Occipital lobe (tissue), 3 donors: ENCODE measurements at places on chromosomes 12 and 14. TPM values are rescaled to one million over a fixed set of nuclear protein-coding genes. Genes with fewer than 3 reads are reported as not detected.

DNA sequence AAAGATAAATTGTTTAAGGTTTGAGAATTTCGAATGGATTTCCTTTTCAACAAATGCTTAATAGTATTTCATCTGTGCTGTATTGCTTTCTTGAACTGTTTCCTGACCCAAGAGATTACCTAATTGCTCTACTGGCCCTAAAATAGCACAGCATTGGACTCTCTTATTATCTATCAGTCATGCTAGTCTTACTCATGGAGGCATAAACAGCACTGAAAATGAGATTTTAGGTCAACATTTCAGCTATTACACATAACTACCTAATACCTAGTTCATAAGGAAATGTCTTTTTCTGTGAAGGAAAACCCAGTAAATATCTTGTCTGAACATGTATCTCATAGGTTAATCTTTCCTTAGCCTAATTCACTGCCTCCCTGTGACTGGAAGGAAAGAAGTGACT lies 4.3 kb upstream of the ABCD2 start:
- DNase-seq, result no peak

DNA sequence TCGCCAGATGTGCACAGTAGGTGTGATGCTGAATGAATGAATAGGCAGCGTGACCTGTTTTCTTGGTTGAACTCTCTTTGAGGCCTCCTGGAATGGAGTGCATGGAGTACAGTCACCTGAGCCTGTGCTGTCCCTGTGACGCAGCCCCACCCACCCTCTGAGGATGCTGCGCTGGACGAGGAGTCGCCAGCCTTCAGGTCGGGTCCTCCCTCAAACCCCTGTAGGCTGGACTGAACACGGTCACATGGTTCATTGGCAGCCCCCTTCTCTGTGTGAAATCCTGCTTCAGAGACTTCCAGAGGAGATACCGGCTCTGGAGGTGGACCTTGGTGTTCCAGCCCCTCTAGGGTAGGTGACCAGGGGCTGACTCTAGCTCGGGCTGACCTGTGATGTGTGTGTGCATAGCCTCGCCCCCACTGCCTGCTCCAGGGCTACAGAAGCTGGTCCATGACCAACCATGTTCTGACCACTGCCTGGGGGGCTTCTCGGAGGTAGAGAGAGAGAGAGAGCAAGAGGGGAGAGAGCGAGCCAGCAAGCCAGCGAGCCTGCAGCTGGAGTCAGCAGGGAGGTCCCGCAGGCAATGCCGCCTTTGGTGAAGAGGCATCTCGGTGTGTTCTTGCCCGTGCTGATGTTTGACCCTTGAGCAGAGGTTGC lies 158.0 kb upstream of the RTL1 start:
- DNase-seq, result no peak

DNA sequence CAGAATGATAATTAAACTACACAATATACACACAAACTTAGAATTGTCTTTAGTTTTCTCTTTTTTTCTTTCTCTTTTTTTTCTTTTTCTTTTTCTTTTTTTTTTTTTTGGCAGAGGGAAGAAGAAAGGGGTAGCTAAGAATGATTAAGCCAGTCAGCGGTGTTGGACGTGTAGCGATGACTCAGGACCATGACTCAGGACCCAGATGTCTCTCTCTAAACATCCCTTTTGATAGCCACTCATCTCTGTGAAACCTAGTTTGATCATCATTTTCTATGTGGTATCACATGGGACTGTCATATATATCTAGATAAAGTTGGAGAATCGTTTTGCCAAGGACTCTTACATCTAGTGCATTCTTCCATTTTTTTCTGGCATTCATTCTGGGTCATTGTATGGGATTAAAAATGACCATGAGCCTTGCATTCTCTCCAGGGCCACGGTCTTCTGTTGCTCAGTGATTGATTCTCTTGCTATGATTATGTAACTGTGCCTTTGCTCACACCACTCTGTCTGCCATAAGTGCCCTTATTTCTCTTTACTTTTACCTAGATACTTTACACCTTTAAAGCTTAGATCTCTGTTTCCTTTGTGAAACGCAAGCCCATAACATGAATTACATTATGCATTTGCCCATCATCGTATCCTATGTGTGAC lies 26.6 kb upstream of the NRXN3 start:
- no peak for DNase-seq

- DNase-seq, result no peak
Measured at GRCh38 chr12:53219292-53219955, 12.4 kb upstream of the ITGB7 start.

GRCh38 chr14:44736326-44736725 lies 225.4 kb downstream of the KLHL28 start:
- DNase-seq, result no peak

GRCh38 chr12:8035440-8036010 lies 3.0 kb downstream of the FOXJ2 start:
- no peak for DNase-seq

DNA sequence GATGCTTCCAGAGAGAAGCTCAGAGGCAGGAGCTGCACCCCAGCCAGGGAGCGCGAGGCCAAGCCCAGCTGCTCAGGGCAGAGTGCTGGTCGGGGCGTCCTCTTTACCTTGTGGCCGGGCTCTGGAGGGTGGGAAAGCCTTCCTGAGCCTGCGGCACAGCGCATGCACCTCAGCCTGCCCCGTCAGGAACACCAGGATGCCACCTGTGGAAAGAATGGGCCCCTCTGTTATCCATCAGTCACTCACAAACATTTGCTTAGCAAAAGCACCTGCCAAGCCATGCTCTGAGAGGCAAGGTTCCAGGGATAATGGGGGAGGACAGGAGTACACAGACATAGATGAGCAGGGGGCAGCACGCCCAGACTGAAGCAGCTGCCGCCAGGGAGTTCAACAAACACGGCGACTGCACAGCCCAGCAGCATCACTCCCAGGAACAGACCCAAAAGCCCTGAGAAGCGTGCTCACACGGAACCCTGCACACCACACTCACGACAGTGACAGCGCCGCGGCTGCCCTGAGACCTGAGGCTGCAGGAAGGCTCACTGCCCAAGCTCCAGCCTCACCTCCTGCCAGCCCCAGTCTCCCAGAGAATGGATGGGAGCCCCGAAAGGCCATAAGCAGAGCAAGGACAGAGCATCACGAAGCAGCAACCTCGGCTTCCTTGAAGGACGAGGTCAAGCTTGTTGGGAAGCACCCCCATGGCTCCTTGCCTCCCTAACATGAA lies 21.8 kb downstream of the DHX37 start:
- no peak for DNase-seq

DNA sequence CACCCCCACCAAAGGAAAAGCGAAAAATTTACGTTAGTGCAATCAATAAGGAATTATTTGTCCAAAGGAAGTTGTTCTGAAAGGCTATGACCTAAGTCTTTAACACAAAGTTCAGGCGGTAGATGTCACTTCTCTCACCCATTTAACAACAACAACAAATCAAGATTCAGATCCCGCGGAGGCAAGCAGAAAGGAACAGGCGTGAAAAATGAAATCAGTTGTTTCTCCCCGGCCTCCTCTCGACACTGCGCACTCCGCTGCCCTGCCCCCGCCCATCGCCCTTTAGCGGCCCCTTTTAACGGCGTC lies 1.4 kb downstream of the DENND5B start:
- no peak for DNase-seq

DNA sequence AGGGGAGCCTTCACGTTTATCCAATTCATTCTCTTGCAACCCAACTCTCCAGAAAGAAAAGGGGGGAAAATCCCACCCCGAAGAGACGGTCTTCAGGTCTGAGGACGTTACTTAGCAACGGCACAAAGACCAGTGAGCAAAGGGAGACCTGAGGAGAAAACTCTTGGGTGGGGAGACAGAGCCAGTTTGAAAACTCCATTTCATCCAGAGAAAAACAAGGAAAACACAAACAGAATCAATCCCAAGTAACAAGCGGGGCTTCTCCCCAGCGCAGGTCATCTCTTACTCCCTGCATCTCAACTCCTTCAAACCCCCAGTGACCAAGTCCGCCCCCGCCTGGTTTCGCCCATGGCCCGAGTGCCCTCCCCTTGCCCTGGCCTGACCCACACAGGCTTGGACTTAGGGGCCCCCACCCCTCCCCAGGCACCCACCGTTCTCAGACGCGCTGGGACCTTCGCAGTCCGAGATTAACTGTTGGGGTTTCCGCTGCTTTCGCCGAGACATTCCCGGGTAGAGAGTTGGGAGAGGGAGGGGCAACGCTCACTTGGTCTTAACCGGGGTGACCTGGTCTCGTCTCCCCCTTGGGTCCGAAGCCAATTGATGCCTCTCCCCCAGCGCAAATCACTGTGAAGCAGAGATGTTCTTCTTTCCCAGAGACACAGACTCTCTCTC lies 10.4 kb upstream of the SALL2 start:
- no peak for DNase-seq

- no peak for DNase-seq
Measured at GRCh38 chr12:111155020-111155419, 213.9 kb downstream of the PHETA1 start.

- DNase-seq, result no peak
Measured at GRCh38 chr12:92511786-92512185, 191.0 kb upstream of the PLEKHG7 start.

- no peak for DNase-seq
Measured at GRCh38 chr14:75224561-75224960, 48.1 kb upstream of the TMED10 start.

DNA sequence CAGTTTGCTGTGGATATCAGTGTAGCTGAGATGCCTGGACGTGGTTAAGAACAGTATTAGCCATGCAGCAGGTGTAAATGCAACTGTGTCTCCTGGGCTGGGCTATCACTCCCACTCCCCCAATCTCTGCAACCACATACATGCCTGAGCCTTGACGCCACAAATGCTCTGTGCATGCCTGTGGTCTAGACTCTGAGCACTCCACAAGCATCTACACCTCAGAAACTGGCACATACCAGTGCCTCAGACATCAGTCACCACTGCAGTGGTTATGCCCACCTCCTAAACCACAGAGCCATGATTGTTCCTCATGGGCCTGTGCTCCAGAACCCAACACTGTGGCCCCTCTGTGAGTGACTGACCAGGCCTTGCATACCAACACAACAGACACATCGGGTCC lies 226.8 kb upstream of the ALG10 start:
- DNase-seq, result no peak

GRCh38 chr12:15829255-15829654 lies 40.1 kb upstream of the EPS8 start:
- DNase-seq, result no peak

GRCh38 chr14:28751467-28752058 lies 15.0 kb upstream of the FOXG1 start:
- no peak for DNase-seq

- DNase-seq, result no peak
Measured at GRCh38 chr12:76720068-76720467, 43.8 kb upstream of the ZDHHC17 start.

DNA sequence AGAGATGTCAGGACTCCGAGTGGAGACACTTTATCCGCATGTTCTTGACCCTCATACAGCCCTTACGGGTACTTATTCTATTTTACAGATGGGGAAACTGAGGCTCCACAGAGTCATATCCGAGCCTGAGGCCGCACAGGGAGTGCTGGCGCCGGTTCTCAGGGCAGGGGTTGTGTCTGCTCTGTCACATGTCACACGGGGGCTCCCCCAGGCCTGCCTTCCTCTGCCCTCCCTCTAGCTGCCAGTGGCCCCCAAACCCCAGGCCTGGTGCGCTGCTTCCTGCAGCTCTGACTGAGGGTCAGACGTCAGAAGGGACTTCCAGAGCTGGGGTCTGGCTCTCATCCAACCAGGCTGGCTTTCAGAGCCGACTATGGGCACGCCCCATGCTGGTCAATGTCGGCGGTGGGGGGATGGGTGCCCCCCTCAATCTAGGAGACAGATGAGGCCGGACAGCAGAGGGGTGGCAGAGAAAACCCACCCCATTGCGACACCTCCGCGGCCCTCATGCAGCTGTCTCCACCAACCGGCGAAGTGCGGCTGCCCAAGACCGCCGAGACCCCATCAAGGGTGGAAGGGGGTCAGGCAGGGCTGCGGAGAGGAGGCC lies 811 bp upstream of the INF2 start:
- no peak for DNase-seq

DNA sequence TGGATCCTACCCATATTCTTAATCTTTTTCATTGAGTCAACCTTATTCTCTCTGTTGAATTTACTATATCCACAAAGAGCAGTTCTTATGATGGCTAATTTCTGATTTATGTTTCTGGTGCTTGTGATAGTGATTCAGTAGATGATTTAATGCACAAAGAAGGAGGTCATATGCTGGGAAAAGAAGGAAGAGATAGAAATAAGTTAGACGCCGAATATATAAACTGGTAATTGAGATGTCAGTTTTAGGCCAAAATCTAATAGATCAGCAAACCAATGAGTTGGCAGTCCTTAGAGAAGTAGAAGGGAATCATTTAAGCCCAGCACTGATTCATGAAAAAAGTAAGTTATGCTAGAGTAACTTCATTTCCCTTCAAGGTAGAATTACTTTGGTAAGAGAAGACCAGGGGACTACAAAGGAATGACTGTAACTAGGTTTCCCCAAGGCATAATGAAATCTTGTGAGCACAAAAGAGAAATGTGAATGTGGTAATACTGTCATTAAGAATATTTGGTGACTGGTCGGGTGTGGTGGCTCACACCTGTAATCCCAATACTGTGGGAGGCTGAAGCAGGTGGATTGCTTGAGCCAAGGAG lies 132.4 kb downstream of the TGFB3 start:
- DNase-seq, result no peak

DNA sequence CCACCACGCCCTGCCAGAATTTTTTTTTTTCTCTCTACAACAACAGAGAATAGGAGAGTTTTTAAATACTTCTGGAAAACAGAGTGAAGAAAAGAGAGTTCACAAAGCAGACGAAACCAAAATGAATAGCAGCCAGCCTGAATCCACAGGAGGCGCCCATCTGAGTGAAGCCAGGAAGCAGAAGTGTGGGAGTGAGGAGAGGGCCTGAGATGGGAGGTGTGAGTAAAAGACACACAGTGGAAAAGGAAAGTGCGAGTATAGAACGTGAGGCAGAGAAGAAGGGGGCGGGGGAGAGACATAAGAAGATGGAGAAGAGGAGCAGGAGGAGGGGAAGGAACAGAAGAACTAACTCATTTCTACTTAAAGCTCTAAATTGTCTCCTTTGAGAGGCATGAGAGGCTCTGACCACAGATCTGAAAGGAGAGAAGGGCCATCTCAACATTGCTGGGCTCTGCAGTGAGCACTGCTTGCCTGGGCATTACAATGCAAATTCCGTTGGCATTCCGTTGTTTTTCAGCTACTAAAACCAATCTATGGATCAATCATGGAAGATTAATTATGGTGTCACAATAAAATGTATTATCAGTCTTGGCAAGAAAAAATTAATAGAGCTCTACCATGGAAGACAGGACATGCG lies 140.1 kb upstream of the CPSF6 start:
- no peak for DNase-seq

GRCh38 chr12:20483776-20484175 lies 115.4 kb downstream of the PDE3A start:
- DNase-seq, result no peak

Gene SIX4
- total RNA-seq, result 0.78 TPM

Gene KRT79
- total RNA-seq, result not detected

Gene ARHGDIB
- 5.8 TPM for total RNA-seq

Gene CD163L1
- total RNA-seq, result 1.7 TPM

Gene GLS2
- 5.9 TPM for total RNA-seq

Gene IL23A
- total RNA-seq, result not detected

Gene OR4E2
- total RNA-seq, result not detected

Gene ASCL1
- 21.1 TPM for total RNA-seq

Gene CCND2
- 300 TPM for total RNA-seq

Gene TSPAN19
- total RNA-seq, result 0.16 TPM
